ENCODE measurements at places on chromosomes 2 and 18.

DNA sequence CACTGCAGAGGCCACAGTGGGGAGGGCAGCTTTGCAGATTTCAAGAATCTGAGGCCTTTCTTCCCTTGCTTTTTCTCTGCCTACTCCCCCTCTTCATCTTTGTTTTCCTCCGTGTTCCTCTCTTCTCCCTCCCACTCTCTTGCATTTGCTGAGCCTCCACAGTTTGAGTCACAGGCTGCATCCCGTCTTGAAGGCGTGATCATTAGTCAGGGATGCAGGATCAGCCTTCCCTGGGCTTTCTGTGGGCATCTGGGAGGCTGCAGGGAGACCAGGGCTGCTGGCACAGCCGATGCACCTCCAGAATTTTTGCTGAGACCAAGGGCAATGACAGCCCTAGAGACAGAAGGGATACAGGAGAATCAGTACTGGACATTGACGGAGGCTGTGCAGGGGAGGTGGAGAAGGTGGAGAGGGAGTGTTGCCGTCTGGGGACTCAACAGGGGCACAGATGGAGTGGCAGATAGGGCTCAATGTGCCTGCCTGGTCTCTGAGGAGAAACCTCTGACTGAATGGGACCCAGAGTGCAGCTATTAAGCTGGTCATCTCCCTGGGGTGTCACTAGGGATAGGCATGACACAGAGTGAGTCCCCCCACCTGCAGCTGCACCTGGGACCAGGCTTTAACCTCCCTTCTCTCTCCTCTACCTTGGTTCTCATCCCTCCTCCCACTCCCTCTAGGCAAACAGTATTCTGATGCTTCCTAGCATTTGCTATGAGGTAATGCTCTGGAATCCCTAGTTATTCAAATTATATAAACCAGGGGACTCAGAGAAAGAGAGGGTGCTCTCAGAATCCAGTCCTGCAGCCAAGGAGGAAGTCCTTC is 29.0 kb upstream of the DNAJC27 start:
- DNase-seq: no peak

GRCh38 chr2:63047321-63048279 is 3.0 kb upstream of the OTX1 start:
- DNase-seq: no peak

- no peak for DNase-seq
Measured at GRCh38 chr18:21341141-21341540, 99.1 kb downstream of the GREB1L start.

DNA sequence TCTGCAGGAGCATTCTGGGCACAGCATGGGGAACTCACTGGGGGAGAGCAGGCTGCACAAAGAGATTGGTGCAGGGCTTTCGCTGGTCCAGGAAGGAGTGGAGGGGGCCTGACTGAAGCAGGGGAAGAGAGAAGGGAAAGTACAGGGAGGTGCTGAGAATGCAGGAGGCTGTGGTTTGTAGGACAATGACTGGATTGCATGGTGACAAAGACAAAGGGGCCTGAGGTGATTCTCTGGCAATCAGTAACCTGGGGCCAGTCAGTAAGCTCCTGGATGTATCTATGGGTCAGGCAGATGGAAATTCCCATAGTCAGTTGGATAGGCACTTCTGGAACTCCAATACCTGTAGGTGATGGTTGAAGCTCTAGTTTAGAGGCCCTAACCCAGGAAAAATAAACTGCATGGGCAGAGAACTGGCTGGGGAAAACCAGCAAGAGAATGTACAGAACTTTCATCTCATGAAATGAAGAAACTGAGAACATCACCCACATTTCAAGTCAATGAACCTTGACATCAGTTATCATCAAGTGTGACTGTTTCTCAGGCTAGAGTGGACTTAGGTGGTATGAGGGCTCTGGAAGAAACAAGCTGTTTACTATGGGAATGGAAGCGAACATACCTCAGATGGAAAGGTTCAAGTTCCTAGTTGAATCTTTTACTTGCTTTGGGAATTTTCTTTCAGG is 193.2 kb downstream of the TPGS2 start:
- DNase-seq: no peak
